ENCODE measurements at places on chromosomes 16 and 17. TPM values are rescaled to one million over a fixed set of nuclear protein-coding genes. Genes with fewer than 3 reads are reported as not detected.

The OTOP2 gene
- total RNA-seq: not detected

The MAP2K6 gene
- total RNA-seq: 2.9 TPM

The CRHR1 gene
- total RNA-seq: not detected

The CES3 gene
- 1.1 TPM for total RNA-seq

GRCh38 chr17:7587420-7588151, 2.3 kb downstream of the SOX15 start:
- peaks cover 63% of the 10 kb centered on the region for H3K36me3 ChIP-seq
- H3K4me1 ChIP-seq: peaks cover 58% of the 10 kb centered on the region
- no peak for DNase-seq

DNA sequence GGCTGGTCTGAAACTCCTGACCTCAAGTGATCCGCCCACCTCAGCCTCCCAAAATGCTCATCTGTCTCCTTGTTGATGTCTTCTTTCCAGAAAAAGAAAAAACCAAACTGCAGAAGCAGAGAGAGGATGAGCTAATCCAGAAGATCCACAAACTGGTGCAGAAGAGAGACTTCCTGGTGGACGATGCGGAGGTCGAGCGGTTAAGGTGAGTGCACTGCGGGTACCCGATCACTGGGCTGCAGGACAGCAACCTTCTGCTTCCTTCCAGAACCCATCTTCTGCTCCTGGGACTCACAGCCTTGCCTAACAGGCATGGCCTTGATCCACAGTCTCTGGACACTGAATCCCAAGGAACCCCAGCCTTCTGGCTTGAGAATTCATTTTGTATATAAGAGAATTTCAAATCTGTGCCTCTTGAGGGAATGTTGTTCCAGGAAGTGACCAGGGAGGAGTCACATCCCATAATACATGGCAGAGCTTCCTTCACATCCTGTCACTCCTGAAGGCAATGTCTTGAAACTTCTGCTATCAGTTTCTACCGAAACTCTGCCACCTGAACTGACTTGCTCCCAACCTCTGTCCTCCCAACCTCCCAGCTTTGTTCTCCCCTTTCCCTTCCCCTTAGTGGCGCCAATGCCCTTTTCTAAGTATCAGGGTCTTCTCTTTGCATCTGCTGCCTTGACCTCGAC, 61.7 kb downstream of the MARF1 start:
- H3K27ac ChIP-seq: no peak overlapping the region
- peaks cover 10% of the 10 kb centered on the region for H3K4me1 ChIP-seq
- H3K4me3 ChIP-seq: no peak overlapping the region
- peaks cover 9% of the 10 kb centered on the region for H3K36me3 ChIP-seq
- H3K27me3 ChIP-seq: no peaks in the 10 kb centered on the region
- no peak for DNase-seq

DNA sequence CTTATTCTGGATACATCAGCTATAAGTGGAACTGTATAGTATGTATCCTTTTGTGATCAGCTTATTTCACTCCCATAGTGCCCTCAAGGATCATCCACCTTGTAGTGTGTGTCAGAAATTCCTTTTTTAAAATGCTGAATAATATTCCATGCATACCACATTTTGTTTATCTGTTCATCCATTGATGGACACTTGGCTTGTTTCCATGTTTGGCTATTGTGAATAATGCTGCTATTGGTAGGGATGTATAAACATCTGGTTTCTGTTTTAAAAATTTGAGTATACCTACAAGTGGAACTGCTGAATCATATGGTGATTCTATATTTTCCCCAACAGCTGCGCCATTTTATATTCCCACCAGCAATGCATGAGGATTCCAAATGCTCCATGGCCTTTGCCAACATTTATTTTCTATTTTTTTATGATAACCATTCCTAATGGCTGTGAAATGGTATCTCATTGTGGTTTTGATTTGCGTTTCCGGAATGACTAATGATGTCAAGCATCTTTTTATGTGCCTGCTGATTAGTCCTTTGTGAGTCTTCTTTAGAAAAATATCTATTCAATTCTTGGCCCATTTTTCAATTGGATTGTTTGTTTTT, 11.6 kb downstream of the RCVRN start:
- H3K27me3 ChIP-seq: no peaks in the 10 kb centered on the region
- no peaks in the 10 kb centered on the region for H3K36me3 ChIP-seq
- DNase-seq: no peak
- H3K4me3 ChIP-seq: no peak overlapping the region

GRCh38 chr16:55045329-55045728, 114.7 kb downstream of the IRX5 start:
- H3K4me3 ChIP-seq: no peak overlapping the region
- no peaks in the 10 kb centered on the region for H3K4me1 ChIP-seq
- H3K27ac ChIP-seq: no peak overlapping the region
- peaks cover 9% of the 10 kb centered on the region for H3K27me3 ChIP-seq
- DNase-seq: no peak

GRCh38 chr17:81315885-81316391, 20.8 kb upstream of the SLC38A10 start:
- no peak overlapping the region for H3K4me3 ChIP-seq
- H3K36me3 ChIP-seq: no peaks in the 10 kb centered on the region
- H3K27me3 ChIP-seq: no peaks in the 10 kb centered on the region
- no peak overlapping the region for H3K27ac ChIP-seq
- H3K4me1 ChIP-seq: no peaks in the 10 kb centered on the region

- no peak for DNase-seq
- H3K27me3 ChIP-seq: no peaks in the 10 kb centered on the region
Measured at GRCh38 chr17:78803186-78803845, 21.2 kb upstream of the CYTH1 start.

GRCh38 chr17:56597495-56597990, 4.0 kb downstream of the NOG start:
- no peaks in the 10 kb centered on the region for H3K36me3 ChIP-seq
- no peak overlapping the region for H3K27ac ChIP-seq
- DNase-seq: peak; percentile 16
- H3K27me3 ChIP-seq: peaks cover 75% of the 10 kb centered on the region
- peaks cover 32% of the 10 kb centered on the region for H3K4me1 ChIP-seq
- peak overlapping the region; percentile 28 for H3K4me3 ChIP-seq

- H3K4me1 ChIP-seq: peaks cover 26% of the 10 kb centered on the region
- no peak overlapping the region for H3K27ac ChIP-seq
- DNase-seq: no peak
- H3K27me3 ChIP-seq: no peaks in the 10 kb centered on the region
- H3K4me3 ChIP-seq: no peak overlapping the region
Measured at GRCh38 chr17:47270946-47271705, 17.5 kb downstream of the ITGB3 start.

DNA sequence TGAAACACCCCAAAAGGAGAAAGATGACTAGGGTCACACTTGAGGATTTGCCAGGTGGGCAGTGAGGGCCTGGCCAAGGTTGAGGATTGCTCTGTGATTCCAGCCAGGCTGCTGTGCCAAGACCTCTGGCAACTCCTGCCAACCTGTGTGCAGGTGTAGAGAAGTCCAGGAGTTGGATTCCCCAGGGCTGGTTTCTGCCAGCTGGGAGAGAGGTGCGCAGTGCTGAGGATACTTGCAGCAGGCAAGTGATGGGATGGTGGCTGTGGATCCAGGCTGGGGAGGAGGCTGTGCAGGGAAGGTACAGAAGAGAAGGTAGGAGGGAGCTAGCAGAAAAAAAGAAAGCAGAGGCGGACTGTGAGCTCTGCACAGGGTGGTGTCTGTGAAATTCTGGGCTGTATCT, 6.6 kb downstream of the RIPOR1 start:
- no peak for DNase-seq
- H3K36me3 ChIP-seq: no peaks in the 10 kb centered on the region
- H3K27me3 ChIP-seq: no peaks in the 10 kb centered on the region
- no peak overlapping the region for H3K27ac ChIP-seq

DNA sequence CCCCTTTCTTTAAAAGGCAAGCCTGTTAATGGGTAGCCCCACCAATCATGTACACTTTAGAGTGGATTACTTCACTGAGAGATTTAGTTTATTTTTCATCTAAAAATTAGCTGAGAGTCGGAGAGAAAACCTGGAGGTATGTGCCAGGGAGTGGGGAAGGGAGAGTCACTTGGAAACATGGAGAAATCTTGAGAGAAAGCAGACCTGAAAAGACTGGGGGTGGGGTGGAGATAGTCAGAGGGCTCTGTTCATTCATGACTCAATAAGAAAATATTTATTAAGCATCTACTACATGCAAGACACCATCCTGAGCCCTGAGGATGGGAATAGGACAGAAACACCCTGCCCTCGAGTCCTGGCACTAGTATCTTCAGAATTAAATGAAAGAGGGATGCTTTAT, 27.4 kb upstream of the RCVRN start:
- no peaks in the 10 kb centered on the region for H3K27me3 ChIP-seq
- H3K36me3 ChIP-seq: no peaks in the 10 kb centered on the region
- H3K4me3 ChIP-seq: no peak overlapping the region
- peaks cover 20% of the 10 kb centered on the region for H3K4me1 ChIP-seq
- H3K27ac ChIP-seq: no peak overlapping the region
- DNase-seq: no peak

DNA sequence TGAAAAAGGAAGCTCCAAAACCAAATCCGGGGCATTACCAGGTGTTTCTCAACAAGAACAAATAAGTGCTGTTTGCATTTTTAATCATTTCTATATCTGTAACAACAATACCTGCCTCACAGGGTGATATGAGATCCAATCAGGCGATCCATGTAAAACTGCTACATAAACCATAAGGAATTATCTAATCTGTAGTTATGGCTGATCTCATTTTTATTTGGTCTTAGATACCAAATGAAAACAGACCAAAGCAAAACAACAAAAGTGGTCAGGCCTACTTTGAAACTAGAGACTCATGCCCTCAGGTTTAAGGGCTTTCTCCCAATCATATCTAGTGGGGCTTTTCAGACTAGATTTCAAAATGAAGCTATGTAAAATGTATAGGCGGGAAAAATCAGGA, 28.3 kb downstream of the XPO6 start:
- H3K27ac ChIP-seq: peak overlapping the region; percentile 30
- H3K4me1 ChIP-seq: peaks cover 65% of the 10 kb centered on the region
- no peaks in the 10 kb centered on the region for H3K36me3 ChIP-seq
- H3K4me3 ChIP-seq: no peak overlapping the region
- no peaks in the 10 kb centered on the region for H3K27me3 ChIP-seq

GRCh38 chr16:73792199-73793020, 504.2 kb upstream of the PSMD7 start:
- H3K36me3 ChIP-seq: no peaks in the 10 kb centered on the region
- peaks cover 20% of the 10 kb centered on the region for H3K4me1 ChIP-seq
- DNase-seq: no peak
- no peak overlapping the region for H3K27ac ChIP-seq

GRCh38 chr16:86834451-86835035, 256.2 kb downstream of the FOXL1 start:
- DNase-seq: no peak
- H3K4me3 ChIP-seq: no peak overlapping the region
- H3K36me3 ChIP-seq: no peaks in the 10 kb centered on the region
- peaks cover 7% of the 10 kb centered on the region for H3K4me1 ChIP-seq

DNA sequence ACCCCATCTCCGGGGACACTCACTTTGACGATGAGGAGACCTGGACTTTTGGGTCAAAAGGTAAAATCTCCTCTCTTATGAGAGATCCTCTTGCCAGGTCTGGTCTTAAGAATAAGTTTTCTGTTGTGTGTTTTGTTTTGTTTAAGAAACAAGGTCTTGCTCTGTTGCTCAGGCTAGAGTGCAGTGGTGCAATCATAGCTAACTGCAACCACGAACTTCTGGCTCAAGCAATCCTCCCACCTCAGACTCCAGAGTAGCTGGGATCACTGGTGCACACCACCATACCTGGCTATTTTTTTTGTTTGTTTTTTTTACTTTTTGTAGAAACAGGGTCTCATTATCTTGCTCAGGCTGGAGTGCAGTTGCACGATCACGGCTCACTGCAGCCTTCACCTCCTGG, 4.1 kb downstream of the MMP25 start:
- no peak overlapping the region for H3K4me3 ChIP-seq
- peaks cover 13% of the 10 kb centered on the region for H3K4me1 ChIP-seq
- no peak for DNase-seq
- no peak overlapping the region for H3K27ac ChIP-seq
- H3K27me3 ChIP-seq: peaks cover 39% of the 10 kb centered on the region
- no peaks in the 10 kb centered on the region for H3K36me3 ChIP-seq

- no peak for DNase-seq
- H3K4me1 ChIP-seq: no peaks in the 10 kb centered on the region
- H3K27me3 ChIP-seq: peaks cover 6% of the 10 kb centered on the region
- H3K4me3 ChIP-seq: no peak overlapping the region
- H3K36me3 ChIP-seq: no peaks in the 10 kb centered on the region
Measured at GRCh38 chr16:86708431-86708830, 130.1 kb downstream of the FOXL1 start.
